Stimulated activated CD8-positive, alpha-beta memory T cell treated with anti-CD3 and anti-CD28 coated beads, Interleukin-2, amount 100 ng/mL, for 1 hour (primary cell): ENCODE measurements at places on chromosomes 3 and 15.

DNA sequence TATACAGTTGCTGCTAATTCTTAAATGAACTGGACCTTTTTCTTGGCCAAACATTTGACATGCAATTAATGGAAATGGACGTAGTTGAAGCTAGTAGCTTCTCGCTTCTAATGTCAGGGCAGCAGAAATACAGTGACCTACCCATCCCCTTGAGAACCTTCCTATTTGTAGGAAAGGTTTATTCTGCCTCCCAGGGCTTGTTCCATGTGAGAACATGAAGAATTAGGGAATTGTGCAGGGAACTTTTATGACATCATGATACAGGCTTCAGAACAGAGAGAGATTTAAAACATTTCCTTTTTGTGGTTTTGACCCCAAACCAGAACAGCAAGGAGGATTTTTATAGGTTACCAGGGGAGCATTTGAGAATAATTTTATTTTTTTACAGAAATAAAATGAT lies 406.6 kb upstream of the PPP2R3A start:
- DNase-seq = no peak

- DNase-seq = no peak
These were observed 177.1 kb downstream of the CD47 start for GRCh38 chr3:107913701-107914100.

DNA sequence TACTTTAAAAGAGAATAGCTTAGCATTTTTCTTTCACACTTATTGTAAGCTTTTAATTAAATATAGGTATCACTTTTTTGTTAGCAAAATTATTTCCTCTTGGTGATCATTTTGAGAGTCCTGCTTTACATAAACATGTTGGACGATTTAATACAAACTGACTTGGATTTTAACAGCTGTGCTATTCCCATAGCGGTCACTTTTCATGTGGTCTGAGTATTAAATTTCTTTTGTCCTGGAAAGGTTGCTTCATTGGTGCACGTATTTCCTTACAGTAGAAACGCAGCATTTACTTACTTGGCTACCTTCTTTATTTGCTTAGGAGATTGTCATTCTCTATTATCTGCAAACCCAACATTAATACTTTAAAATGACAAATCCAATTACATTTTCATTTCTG lies 109.4 kb downstream of the ATG7 start:
- DNase-seq = no peak

DNA sequence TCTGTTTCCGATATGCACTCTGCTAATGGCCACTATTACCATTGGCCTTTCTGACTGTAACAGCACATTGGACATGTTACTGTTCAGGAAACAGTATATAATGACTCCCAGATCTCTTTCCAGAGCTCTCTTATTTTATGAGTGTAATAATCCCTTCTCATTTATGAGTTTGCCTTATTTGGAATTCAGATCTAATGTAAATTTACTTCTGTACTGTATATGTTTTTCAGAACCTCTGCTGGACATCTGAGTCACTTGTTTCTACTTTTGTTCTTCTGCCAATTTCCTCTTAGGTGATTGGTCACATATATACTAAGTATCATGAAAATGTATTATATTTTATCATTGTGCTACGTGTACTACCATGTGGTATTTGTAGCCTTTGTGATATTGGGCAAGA lies 30.5 kb downstream of the RSRC1 start:
- no peak for DNase-seq

DNA sequence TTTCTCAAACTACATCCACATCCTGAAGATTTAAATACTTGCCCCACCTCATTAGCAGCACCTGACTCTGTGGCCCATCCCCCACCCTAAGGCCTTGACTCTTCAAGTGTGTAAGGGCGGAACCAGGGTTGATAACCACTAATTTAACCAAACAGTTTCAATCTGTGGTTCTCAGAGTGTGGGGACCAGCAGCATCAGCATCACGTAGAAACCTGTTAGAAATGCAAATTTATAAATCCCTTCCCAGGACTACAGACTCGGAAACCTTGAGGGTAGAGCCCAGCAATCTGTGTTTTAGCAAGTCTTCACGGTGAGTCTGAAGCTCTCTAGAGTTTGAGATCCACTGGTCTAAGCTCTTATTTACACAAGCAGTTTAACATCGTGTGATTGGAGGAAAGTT lies 12.4 kb downstream of the GNB4 start:
- DNase-seq = no peak

DNA sequence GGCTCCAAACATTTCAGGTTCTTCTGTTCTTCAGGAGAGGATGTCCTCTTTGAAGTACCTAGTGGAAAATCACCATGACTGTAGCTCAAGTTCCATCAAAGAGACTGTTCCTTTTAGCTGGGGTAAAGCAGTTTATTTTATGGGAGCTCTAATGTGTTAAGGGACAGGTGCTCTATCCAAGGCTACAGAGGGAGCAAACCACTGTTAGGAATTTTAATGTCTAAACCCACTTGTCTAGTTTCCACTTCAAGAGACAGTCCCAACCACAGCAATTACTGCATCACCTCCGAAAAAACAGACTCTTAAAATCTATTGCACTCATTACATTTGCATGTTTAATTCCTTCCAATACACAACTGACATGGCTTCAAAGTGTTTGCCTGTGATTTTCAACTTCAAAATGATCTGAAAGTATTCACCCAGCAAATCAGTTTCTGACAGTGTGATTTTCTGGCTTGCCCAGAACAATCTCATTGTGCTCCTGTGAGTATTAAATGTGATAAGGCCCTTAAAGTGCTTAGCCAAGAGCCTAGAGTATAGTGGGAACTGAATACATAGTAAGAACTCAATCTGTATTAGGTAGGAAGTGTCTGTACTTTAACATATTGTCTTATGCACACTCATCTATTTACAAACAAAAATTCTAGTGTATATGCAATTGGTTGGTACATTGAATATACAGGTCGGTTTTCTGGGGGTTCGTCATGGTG lies 266.5 kb upstream of the CCDC54 start:
- DNase-seq = no peak

- DNase-seq = no peak
These were observed 55.2 kb downstream of the KLHL6 start for GRCh38 chr3:183500319-183500718.

DNA sequence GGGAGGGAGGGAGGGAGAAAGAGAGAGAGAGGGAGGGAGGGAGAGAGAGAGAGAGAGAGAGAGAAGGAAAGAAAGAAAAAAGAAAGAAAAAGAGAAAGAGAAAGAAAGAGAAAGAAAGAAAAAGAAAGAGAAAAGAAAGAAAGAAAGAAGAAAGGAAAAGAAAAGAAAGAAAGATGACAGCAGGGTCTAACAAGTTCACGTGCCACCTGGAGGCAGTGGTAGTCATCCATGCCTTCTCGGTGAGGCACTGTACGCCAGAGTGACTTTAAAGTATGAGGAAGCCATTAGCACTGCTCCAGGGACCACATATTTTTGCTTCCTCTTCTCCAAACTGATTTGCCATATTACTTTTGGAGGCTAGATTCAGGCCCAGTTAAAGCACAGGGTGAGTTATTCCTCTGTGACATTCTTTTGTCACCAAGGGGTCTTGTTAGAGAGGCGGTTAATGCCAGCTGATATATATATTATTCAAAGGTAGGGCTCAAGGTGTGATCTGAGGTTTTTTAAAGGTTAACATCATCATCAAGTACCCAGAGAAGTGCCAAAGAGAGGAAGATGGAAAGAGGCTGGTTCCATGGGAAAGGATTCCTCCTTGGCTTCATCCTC lies at the start of gene HTR3D:
HTR3D (plus strand) TSS at position 556 of the 606 bp plus-strand sequence; CDS start at position 556, 0 bp downstream.
- DNase-seq = no peak

DNA sequence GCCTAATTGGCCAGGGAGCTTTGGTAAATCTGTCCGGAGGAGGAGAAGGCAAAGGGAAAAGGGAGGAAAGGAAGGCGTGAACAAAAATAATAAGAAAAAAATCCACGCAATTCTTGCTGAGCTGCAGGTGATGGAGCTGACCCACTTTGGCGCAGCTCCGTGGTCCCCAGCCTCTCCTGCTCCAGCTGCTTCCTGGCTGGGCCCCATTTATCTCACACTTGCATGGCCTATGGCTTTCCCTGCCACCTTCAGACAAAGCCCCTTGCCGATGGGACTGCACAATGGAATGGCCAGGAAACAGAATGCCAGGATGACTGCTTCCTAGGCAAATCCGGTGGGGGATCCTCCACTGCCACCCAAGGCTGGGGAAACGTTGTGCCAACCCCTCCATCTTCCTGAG lies 6.9 kb downstream of the INSYN1 start:
- DNase-seq = no peak

DNA sequence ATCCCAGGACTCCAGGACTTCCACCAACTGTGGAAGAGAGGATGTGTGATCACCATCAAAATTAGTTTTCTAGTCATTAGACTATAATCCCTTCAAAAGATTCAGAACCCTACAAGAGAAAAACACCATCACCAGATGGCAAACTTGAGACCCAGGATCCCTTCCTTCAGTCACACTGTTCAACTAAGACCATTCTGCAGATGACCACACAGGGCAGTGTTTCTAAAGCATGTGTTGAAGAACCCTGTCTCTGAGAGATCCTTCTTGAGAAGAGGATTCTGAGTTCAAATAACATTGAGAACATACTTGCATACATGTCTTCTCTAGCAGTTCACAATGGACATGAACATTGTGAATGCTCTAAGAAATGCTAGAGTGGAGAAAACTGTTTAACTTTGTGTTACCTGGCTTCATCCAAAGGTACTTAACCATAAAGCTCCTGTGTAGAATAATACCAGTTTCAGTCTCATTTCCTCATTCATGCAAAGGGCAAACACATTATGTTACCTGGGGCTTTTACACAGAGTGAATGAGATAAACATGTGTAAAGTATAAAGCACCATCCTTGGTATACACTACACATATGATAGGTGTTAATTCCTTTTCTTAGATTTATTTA lies 2.4 kb upstream of the ADGRG7 start:
- DNase-seq = no peak

- DNase-seq = no peak
These were observed 36.4 kb upstream of the ESYT3 start for GRCh38 chr3:138397983-138398382.

DNA sequence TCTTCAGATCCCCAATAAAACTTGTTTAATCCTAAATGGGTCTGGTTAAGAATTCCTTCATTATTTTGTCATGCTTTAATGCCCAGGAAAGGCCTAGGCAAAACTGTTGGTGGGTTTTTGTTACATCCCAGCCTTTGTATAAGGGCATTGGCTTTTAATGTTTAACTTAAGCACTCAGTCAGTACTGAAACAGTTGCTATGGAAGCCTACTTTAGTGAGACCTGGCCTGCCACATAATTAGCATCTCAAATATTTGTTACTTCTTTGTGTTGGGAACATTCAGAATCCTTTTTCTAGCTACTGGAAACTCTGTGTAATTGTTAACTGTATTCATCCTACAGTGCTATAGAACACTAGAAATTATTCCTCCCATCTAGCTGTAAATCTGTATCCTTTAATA lies 369.6 kb upstream of the ATP10A start:
- no peak for DNase-seq

DNA sequence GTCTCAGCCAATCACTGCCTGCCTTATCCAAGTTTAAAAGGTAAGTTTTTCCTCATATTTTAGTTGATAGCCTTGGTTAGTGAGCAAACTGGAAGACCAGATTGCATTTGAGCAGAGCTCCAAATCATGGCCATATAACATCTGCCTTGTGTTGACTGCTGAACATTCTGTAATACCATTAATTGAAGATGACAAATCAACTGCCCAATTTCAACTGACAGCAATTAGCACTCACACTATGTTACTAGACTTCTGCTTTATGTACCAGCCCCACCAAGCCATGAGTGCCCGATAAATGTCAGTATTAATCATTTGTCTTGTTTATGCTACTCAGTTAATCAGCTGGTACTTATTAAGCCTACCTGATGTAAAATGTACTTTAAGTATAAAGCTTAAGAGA lies 83.1 kb downstream of the CGGBP1 start:
- DNase-seq = no peak

DNA sequence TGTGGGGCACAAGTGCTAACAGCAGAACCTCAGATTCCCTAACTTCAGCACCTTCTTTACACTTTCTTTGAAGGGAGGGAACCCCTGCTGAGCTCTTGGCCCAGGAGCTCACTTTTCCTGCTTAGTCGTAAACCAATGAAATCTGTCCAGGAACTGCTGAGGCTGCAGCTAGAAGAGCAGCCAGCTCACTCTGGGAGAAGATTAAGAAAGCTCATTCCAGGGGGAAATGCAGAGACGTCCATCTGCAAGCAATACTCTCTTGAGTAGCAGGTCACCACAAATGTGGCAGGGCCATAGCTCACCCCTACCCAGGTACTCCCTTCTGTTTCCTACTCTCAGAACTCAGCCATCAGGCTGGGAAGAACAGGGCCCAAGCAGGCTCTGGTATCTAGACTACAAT lies 103.3 kb downstream of the WDR76 start:
- DNase-seq = no peak

DNA sequence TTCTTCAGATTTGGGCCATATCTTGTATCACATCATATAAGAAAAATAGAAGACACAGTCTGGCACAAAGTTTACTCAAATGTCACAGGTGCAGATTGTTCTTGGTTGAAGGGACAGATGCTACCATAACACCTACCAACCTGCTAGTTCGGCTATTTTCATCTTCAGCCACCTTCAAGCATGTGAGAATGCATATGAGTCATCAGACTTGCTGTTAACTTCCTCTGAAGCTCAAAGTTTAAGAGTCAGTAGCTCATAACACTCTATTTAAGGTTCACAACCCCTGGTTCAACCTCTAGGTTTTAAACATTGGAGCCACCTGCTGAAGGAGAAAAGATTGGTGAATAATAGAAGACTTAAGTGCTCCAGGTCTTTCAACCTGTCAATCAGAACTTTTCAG lies 522.8 kb downstream of the NLGN1 start:
- no peak for DNase-seq

DNA sequence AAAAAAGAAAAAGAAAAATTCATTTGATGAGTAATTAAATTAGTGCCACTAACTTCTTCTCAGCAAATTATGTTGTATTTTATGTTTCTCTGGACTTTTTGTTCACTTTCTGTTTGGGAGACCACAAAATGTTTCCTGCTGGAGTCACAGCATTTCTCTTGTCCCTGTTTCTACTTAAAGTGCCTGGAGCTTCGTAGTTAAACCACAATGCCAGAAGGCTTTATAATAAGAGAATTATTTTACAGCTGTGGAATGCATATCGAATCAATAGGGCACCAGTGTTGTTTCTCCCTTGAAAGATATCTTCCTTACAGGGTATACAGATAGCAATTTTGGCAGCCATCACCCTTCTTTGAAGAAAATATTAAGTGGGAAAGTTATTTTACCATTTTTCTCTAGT lies 3.2 kb downstream of the DTWD1 start:
- DNase-seq = no peak

DNA sequence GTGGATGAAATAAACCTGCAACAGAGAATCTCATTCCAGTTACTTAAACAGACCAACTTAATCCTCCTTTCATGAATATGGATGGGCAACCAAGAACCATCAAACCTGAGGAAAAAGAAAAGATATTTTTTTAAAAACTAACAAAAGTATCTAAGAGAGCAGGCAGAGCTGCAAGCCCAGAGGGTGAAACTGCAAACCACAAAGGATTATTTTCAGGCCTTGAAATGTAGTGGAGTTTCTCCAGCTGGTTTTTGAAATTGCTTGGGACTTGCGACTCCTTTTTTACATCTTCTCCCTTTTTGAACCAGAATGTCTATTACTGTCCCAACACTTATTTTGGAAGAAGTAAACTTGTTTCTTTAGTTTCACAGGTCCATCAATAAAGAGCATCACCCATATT lies 87.4 kb downstream of the STAG1 start:
- no peak for DNase-seq
